ENCODE measurements at places on chromosomes 5 and 9.

DNA sequence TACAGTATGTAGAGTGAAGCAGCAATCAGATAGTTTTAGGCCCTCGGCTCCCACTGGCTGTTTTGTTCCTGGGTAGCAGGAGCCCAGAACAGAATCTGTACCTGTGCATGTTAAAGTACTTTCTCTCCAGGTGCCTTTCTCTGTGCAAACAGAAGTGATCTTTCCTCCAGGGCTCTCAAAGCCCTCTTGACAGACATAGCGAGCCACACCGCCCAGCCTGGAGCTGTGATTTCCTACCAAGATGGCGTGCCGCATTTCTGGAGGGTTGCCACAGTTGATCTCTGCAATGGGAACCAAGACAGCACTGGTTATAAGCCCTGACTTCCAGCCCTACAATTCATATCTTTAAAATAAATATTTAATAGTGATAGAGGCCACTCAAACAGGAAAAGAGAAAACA, 50.9 kb downstream of the SUSD1 start:
- no peak for DNase-seq

DNA sequence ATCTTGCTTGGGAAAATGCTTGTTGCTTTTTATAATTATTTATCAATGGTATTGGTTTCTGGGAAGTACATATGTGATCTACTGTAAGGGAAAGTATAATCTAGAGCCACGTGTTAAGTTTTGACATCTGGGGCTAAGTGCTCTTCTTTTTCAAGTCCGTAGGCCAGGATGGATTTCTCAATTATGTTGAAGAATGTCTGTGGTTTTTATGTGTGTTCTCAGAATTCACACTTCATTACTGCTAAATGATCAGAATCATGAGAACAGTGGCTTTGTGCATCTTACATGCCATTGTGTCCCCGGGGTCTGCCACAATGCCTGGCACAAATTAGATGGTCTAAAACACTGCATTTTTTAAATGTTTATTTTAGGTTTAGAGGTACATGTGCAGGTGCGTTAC, 14.5 kb upstream of the AUH start:
- DNase-seq = no peak

- DNase-seq = no peak
These were observed 422.0 kb downstream of the YTHDC2 start for GRCh38 chr5:113935453-113935852.

- DNase-seq = no peak
These were observed 290.0 kb upstream of the PIK3R1 start for GRCh38 chr5:67925511-67925910.

GRCh38 chr9:137029058-137029936, 1.3 kb upstream of the ABCA2 start:
- DNase-seq = peak; percentile 64

GRCh38 chr5:3010301-3010952, 258.9 kb upstream of the IRX2 start:
- no peak for DNase-seq

- no peak for DNase-seq
These were observed 46.3 kb downstream of the STC2 start for GRCh38 chr5:173281910-173282309.

DNA sequence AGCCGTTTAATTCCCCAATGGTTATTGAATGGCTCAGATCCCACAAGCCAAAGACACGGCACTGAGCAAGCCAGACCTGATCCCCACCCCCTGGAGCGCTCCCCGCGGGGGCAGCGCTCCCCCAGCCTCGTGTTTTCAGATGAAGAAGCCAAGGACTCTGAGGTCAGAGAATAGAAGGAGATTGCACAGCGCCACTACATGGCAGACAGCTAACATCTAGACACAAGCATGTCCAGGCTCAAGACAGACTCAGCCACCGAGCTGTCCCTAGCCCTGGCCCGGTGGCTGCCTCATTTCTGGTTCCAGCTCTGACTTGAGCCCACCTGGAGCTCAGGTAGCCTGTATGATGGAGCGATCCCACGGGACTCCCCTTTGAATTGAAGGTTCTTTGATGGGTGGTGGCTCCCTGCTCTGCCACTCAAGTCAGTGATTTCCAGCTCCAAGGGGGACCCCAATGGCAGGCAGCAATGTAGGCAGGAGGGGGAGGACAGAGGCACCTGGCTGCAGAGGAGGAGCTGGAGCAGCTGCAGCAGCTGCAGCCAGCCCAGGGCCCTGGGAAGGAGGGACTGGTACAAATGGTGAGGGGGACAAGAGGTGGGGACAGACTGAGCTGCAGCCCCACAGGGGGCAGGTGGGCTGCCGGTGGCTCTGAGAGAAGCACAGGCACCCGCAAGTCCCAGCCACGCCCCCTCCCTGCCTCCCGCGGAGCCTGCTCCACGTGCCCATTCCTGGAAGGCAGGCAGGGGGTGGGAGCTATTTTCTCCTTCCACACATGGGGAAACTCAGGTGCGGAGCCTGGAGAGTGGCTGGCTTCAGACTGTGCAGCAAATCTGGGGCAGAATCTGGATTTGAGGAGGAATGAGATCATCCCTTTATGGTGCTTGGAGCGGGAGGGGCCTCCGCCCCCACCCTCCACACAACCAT, 40.2 kb downstream of the NTNG2 start:
- DNase-seq = no peak
